ENCODE measurements at places on chromosomes 4 and X. TPM values are rescaled to one million over a fixed set of nuclear protein-coding genes. Genes with fewer than 3 reads are reported as not detected.

Gene CLTRN
- not detected for total RNA-seq

Gene OPN1MW
- not detected for total RNA-seq

Gene CC2D2A
- 2.9 TPM for total RNA-seq

Gene RHOXF1
- total RNA-seq: not detected

- H3K4me3 ChIP-seq: no peak overlapping the region
- H3K4me1 ChIP-seq: peaks cover 45% of the 10 kb centered on the region
- no peaks in the 10 kb centered on the region for H3K36me3 ChIP-seq
- peak overlapping the region; percentile 31 for H3K27ac ChIP-seq
- H3K27me3 ChIP-seq: no peaks in the 10 kb centered on the region
These were observed 102.9 kb upstream of the PGRMC2 start for GRCh38 chr4:128390475-128390996.

DNA sequence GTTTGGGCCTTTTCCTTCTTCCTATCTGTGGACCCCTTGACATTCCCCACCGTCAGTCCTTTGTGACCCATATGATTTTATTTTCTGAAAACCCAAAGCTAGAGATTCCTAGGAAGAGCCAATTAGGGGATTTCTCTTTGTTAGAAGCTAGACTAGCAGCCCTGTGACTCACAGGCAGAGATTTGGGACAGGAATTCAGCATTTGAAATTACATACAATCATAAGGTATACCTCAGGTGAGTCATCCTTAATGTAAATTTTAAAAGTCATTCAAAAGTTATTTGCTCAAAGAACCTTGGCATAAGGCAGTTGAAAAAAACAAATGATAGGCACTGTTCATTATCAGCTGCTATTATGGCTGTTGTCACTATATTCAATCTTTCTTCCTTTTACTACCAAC, 40.6 kb downstream of the USP26 start:
- H3K4me3 ChIP-seq: no peak overlapping the region
- no peaks in the 10 kb centered on the region for H3K4me1 ChIP-seq
- no peak overlapping the region for H3K27ac ChIP-seq
- peaks cover 3% of the 10 kb centered on the region for H3K27me3 ChIP-seq
- no peak for DNase-seq

Gene EXOC1
- total RNA-seq: 14.8 TPM

DNA sequence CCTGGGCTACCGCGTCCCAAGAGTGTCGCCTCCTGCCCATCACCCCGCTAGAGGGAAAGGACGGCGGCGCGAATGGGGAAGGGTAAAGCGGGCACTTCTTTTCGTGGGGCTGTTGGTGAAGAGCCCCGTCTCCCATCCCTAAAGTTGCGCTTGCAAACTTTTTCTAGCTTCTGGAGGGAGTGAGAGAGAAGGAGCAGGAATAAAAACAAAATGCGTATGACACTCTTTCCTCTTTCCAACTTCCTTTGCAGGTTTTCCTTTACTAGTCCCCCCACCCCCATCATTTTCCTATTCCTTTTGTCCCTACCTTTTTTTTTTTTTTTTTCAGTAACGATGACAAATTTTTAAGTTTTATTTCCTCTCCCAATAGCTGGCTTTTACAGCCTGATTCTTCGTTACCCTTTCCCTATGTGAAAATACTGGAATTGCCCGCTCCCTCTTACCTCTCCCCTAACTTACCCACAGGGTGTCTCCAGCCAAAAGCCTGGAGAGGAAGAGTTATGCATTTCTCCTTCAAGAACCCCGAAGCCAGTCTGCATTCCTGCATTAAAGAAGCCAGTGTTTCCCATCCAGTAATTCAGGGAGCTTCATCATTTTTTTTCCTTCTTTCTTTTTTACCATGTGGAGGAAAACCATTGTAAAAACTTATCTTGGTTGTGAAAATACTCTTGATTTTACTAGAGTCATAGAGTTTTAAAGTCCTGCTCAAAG, 613 bp upstream of the ARSJ start:
- no peak for DNase-seq
- H3K36me3 ChIP-seq: no peaks in the 10 kb centered on the region
- H3K4me1 ChIP-seq: peaks cover 9% of the 10 kb centered on the region

DNA sequence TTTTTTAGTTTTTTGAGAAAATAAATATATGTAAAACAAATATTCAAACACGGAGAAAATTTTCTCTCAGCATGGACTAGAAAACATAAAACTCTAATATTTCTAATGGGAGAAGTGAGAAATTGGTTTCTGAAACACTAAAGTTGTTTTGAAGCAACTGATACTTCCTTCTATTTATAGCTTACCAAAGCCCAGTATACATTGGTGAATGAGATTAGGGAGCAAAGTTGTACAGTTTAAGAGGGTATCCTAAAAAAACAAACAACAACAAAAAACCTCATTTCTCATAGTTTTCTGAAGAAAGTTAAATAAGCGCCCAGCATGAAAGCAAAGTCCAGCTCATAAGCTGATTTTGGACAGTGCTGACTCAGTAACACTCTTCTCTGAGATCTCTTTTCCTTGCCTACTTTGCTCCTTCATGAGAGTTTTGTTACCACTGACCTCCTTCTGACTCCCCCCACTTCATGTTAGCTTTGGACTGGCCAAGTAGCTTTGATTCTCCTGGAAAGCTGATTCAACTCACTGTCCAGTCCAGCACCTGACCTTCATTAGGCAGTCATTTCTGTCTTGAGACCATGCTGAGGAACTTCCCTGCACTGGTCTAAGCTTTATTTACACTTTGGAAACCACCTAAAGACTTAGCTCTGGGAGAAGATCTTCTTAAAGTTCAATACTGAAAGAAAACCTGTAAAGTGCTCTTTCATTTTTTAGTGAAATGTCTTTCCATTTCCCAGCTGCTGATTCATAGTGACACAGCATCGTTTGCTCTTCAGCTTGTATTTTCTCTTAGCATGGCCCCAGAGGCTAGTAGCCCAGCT, 21.8 kb upstream of the P2RY10 start:
- H3K27me3 ChIP-seq: no peaks in the 10 kb centered on the region
- DNase-seq: no peak
- no peaks in the 10 kb centered on the region for H3K36me3 ChIP-seq
- no peaks in the 10 kb centered on the region for H3K4me1 ChIP-seq
- H3K4me3 ChIP-seq: no peak overlapping the region
- H3K27ac ChIP-seq: no peak overlapping the region

Gene ESX1
- total RNA-seq: not detected

Gene NAP1L3
- total RNA-seq: not detected

- H3K27ac ChIP-seq: no peak overlapping the region
- no peaks in the 10 kb centered on the region for H3K36me3 ChIP-seq
- H3K27me3 ChIP-seq: no peaks in the 10 kb centered on the region
- H3K4me1 ChIP-seq: no peaks in the 10 kb centered on the region
- DNase-seq: no peak
- H3K4me3 ChIP-seq: no peak overlapping the region
These were observed 24.8 kb downstream of the LRBA start for GRCh38 chr4:150990250-150990649.

DNA sequence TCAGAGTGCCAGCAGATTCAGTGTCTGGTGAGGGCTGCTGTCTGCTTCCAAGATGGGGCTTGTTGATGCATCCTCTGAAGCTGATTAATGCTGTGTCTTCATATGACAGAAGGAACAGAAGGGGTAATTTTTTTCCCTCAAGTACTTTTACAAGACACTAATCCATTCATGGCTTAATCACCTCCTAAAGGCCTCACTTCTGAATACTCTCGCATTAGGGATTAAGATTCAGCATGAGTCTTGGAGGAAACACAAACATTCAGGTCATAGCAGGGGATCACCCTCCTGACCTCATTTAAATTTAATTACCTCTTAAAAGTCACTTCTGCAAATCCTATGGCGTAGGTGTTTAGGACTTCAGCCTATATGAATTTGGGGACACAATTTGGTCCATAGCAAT, 1145.5 kb upstream of the PCDH10 start:
- H3K4me1 ChIP-seq: no peaks in the 10 kb centered on the region
- DNase-seq: no peak
- no peaks in the 10 kb centered on the region for H3K36me3 ChIP-seq
- no peaks in the 10 kb centered on the region for H3K27me3 ChIP-seq
- H3K4me3 ChIP-seq: no peak overlapping the region
- H3K27ac ChIP-seq: no peak overlapping the region

Gene MAGEA8
- not detected for total RNA-seq

Gene PRDM8
- 0.24 TPM for total RNA-seq

- no peaks in the 10 kb centered on the region for H3K27me3 ChIP-seq
- H3K27ac ChIP-seq: peak overlapping the region; percentile 94
- H3K36me3 ChIP-seq: no peaks in the 10 kb centered on the region
- no peak for DNase-seq
These were observed 2.1 kb downstream of the OGT start for GRCh38 chrX:71534773-71535544.

- H3K27ac ChIP-seq: no peak overlapping the region
- no peaks in the 10 kb centered on the region for H3K4me1 ChIP-seq
- no peaks in the 10 kb centered on the region for H3K36me3 ChIP-seq
- no peak for DNase-seq
- H3K4me3 ChIP-seq: no peak overlapping the region
These were observed 56.6 kb downstream of the ARHGAP6 start for GRCh38 chrX:11609109-11609508.

GRCh38 chr4:154542271-154542879, 7.8 kb downstream of the PLRG1 start:
- no peak overlapping the region for H3K4me3 ChIP-seq
- no peaks in the 10 kb centered on the region for H3K27me3 ChIP-seq
- H3K36me3 ChIP-seq: peaks cover 100% of the 10 kb centered on the region
- H3K4me1 ChIP-seq: no peaks in the 10 kb centered on the region
- DNase-seq: no peak

Gene CXCR3
- not detected for total RNA-seq

Gene ARHGAP10
- 30.9 TPM for total RNA-seq

DNA sequence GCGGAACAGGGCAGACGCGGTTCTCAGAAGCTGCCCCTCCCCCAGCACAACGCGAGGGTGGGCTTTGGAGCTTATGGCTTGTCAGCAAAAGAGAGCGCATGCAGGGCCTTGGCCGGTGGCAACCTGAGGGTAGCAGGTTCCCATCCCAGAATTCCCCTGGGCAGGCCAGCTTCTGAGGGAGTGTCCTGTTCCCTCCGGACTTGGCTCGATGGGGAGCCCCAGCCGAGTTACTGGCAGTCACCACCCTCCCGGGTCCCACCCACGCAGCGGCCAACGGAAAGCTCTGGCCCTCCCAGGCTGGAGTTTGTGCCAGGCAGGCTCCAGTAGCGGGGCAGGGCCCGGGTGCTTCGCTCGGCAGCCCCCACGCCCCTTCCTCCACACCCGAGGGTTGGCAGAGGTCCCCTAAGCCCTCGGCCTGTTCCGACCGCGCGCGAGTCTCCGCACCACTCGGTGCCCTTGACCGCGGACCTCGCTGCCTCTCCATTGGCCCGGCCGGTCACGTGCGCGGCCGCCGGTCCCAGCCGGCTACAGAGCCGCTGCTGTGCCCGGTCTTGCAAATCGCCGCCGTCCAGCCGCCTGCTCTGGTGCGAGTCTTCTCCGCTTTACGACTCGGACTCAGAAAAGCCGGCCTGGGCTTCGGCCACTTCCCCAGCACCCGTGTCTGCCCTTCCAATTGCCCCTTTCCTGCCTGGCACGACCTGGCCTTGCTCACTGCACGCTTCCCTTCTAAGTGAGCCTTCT, 20.9 kb upstream of the MTM1 start:
- H3K4me3 ChIP-seq: peak overlapping the region; percentile 41
- H3K36me3 ChIP-seq: no peaks in the 10 kb centered on the region
- peak overlapping the region; percentile 90 for H3K27ac ChIP-seq
- DNase-seq: peak; percentile 62

GRCh38 chr4:83180431-83180968, 66.0 kb upstream of the PLAC8 start:
- H3K4me3 ChIP-seq: no peak overlapping the region
- H3K4me1 ChIP-seq: no peaks in the 10 kb centered on the region
- H3K27me3 ChIP-seq: no peaks in the 10 kb centered on the region
- H3K36me3 ChIP-seq: no peaks in the 10 kb centered on the region
